ENCODE measurements at places on chromosomes 13 and 19.

DNA sequence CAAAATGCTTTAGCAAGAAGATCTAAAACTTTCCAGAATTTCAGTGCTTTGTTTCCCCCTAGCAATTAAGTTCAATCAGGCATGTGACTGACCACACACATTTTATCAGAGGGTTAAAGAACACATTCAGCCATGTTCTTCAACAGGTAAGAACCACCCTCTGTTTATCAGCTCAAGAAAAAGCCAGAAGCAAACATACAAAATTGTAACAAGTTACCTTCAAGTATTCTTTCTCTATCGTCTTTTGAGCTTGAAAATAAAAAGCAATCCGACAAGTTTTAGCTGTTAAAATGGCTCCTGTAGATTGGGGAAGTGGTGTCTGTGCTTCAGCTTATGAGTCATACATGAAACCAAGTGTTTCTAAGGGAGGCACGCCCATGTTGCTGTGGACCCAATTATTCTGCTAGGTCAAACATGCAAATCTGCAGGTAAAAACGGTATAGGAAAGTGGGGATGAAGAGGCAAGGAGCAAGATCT is at the start of gene ELF1:
Gene ELF1, minus strand, starts transcription at position 306 of the 477 bp plus-strand sequence. CDS start 37,262 bp downstream, outside the sequence.
- peak; percentile 81 for DNase-seq

DNA sequence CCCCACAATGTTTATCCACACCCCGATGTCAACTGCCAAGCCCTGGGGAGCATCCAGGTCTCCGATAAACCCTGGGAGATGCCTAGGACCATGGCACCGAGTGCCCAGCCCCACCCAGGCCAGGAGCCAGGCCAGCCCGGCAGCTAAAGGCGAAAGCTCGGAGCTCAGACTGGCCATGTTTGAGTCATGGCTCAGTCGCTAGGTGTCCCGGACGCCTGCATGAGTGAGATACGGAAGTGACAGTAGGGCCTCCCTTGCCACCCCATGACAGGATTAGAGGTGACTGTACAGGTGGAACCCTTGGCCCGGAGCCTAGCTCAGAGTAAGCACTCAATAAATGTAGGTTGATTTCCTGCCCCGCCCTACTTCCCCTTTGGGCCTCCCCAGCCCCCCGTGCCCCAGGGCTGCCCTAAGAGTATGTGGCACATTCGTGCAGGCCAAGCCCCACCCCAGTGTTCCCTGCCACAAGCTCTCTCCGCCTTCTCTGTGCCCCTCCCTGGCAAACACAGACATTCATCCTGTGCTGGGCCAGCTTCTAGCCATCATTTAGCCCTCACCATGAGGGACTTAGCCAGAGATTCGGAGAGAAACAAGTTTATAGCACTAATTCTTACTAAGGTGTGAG is 5.8 kb upstream of the TPM4 start:
- peak; percentile 85 for DNase-seq

- DNase-seq, result no peak
These were observed 28.5 kb upstream of the ASF1B start for GRCh38 chr19:14164724-14165493.

GRCh38 chr13:32969516-32969941 is 46.7 kb upstream of the KL start:
- DNase-seq, result no peak

GRCh38 chr19:8890260-8890659 is 58.1 kb downstream of the MBD3L1 start:
- no peak for DNase-seq

DNA sequence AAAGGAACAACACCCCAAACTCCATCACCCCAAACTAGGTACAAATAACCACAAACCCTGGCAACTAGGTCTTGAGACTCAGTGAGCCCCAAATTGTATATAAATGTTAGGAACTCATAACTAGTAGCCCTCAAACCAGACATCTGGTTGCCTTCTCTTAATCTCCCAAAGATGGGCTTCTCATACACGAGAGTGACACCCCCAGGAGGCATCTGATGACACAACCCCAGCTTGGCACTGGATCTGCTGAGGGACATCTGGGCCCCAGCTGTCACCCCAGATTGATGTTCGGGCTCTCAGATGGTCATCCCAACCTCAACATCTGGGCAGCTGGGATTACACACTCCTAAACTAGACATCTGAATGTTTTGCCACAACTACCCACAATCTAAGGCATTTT is 14.8 kb downstream of the RABAC1 start:
- no peak for DNase-seq

DNA sequence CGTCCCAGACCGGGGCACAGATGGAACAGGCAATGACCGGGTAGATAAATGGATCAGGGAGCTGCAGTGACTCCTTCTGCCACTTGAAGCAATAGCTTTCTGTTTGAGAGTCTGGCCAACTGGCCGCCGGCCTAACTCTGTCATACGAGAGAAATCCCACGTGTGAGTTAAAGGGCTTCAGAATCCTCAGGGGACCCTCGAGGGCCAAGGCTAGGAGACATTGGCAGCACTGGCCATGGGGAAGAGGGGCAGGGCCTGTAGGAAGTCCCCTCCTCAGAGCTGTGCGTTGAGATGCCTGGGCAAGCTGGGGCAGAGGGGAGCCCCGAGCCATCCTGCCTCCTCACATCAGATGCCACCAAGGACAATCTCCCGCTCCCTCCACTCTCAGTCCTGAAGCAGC is 51.6 kb downstream of the KLF2 start:
- DNase-seq, result no peak

- DNase-seq, result no peak
These were observed 936.9 kb downstream of the EFNB2 start for GRCh38 chr13:105598529-105598928.

- no peak for DNase-seq
These were observed 105.0 kb downstream of the SPRY2 start for GRCh38 chr13:80235967-80236302.

DNA sequence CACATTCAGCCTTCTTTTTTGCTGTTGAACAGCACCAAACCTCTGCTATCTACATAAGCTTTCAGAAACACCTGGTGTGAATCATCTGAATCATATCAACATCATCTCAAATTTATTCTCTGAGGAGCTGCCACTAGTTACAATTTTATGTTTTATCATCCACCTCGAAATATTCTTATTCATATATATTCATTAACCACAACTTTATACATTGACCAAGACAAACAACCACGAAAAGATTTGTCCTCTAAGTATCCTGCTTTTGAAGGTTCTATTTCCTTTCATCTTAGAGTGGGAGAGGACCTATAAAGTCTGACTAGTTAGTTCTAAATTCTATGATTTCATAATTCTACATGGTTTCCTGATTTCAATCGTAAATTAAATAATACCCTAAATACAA is 18.9 kb downstream of the ESD start:
- no peak for DNase-seq

DNA sequence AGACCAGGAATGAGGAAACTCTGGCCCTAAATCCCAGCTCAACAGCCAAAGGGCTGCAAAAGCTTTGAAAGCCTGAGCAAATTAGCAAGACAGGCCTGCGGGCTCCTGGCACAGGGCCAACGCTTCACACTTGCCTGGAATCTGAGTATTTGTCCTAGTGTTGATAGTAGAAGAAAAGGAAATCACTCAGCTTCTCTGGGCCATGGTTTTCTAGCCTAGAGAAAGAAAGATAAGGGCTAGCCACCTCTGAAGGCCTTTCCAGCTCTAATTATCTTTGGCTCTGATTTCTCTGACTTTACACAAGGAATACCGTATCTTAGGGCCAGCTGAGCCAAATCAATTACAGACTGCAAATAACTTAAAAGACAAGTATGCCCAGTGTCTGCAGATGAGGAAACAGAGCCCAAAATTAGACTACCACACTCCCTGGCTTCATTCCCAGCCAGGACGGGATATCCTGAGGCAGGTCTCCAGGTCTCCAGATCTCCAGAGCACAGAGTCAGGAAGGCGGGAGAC is 69.6 kb downstream of the STK24 start:
- DNase-seq, result peak; percentile 60

DNA sequence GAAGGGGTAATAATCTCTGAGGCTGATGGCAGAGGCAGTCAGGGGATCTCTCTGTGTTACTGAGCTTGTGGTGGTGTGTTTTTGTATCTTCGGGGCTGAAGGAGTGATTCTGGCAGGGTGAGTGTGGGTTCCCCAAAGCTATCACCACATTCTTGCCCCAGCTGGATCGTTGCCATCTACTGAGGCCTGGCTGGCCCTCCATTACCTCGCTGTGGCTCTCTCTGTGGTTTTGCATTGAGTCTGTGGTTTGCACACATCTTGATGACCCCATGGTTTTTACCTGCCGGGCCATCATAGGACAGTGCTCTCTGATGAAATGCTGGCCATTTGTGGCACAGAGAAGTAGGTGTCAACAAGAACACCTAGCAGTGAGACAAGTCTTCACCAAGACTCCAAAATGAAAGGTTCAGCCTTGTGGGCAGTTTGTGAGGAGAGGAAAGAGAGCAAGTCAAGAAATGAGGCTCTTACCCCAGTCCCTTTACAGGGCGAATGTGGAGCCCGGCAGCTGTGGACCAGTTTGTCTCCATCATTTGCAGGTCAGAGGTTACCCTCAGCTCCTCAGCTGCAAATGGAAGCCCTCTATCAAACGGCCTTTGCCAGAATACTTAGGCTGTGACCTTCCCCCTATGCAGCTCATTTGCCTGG is 69.0 kb upstream of the NPAS1 start:
- DNase-seq, result no peak

DNA sequence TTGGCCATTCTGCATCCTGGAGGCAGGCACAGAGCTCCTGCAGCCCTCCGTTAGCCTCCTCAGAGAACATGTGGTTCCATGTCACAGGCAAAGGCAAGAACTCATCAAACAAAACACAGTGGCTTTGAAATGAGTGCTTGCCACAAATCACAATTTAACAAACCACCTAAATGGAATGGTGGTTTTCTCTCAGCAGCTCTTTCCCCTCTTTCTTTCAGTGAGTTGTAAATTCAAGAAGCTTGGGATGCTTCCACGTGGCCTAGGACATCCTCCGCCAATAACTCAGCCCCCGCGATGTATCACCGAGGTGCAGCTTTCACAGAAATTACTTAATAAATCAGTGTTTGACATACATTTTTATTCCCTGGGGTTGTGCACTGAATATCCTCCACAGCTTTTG is 65.4 kb upstream of the RFC3 start:
- no peak for DNase-seq

GRCh38 chr19:9075064-9075949 is 11.6 kb upstream of the OR1M1 start:
- DNase-seq, result peak; percentile 24
